ENCODE measurements at places on chromosomes 1 and 21. TPM values are rescaled to one million over a fixed set of nuclear protein-coding genes. Genes with fewer than 3 reads are reported as not detected.

The DNASE2B gene
- not detected for total RNA-seq

The TRIM46 gene
- 10.7 TPM for total RNA-seq

DNA sequence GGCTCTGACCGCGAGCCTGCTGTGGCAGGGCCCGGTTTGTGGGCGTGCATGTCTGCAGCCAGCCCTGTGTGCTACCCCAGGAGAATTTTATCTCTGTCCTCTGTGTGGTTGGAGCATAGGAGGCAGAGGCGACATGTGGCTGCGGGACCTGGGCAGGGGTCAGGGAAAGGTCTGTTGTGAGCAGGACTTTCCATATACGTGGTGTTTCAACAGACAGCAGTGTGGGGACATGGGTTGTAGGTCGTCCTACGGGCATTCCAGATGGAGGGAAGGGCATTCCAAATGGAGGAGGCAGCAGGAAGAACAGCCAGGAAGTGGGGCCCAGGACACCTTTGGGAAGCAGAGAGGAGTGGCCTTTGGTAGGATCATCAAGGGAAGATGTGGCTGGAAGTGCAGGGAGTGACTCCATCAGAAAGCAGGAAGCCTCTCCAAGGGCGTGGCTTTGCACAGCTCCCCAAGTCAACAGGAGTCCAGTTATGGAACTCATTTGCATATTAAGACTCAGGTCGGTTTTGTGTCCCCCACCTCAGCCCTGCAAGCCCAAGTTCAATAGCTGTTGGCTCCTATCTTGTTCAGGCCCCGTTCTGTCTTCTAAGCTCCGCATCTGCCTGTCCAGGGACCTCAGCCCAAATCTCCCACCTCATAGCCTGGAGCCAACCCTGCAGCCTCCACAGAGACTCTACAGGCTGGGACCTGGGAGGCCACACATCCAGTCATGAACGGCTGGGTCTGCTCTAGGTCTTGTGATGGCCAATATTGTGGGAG, 309.1 kb downstream of the MATN1 start:
- H3K4me1 ChIP-seq, result no peaks in the 10 kb centered on the region
- H3K36me3 ChIP-seq, result no peaks in the 10 kb centered on the region
- peak; percentile 3 for DNase-seq
- no peak overlapping the region for H3K4me3 ChIP-seq

DNA sequence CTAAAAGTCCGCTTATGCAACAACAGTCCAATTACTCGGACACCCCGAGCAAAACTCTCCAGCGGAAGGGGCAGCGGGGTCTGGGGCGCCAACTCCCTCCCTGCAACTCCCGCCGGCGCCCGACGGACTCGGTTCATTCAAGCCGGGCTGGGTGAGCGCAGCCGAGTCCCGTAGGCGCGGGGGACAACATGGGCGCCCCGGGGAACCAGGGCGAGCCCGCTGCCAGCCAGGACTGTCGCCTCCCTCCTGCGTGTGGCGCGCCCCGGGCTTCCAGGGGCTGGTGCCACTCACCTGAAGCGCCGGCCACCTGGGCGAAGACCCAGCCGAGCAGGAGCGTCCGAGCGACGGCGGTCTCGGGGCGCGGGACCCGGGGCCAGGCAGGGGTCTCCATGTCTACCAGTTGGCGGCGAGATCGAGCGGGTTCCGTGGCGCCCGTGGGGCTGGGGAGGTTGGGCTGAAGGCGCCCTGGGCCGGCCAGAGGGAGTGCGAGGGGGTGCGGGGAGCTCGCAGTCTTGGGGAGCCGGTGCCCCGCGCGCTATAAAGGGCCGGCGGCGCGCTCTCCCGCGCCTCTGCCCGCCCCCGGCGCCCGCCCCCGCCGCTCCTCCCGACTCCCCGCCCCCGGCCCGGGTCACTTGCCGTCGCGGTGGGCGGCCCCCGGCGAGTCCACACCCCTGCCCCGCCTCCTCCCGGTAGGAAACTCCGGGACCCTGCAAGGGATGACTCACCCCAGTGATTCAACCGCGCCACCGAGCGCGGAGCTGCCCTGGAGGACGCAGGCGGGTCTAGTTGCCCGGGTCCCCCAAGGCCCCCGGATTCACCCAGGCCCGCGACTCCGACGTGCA, at the start of gene F3:
Gene F3 (minus strand): TSS at position 514 of the 842 bp plus-strand sequence. CDS start 123 bp downstream, at position 391.
- H3K36me3 ChIP-seq, result no peaks in the 10 kb centered on the region
- H3K4me1 ChIP-seq, result peaks cover 21% of the 10 kb centered on the region
- peaks cover 70% of the 10 kb centered on the region for H3K27me3 ChIP-seq
- DNase-seq, result peak; percentile 63

- no peak overlapping the region for H3K27ac ChIP-seq
- peaks cover 3% of the 10 kb centered on the region for H3K4me1 ChIP-seq
- H3K4me3 ChIP-seq, result no peak overlapping the region
- peaks cover 80% of the 10 kb centered on the region for H3K36me3 ChIP-seq
These were observed 14.3 kb downstream of the SETD4 start for GRCh38 chr21:36045993-36046392.

DNA sequence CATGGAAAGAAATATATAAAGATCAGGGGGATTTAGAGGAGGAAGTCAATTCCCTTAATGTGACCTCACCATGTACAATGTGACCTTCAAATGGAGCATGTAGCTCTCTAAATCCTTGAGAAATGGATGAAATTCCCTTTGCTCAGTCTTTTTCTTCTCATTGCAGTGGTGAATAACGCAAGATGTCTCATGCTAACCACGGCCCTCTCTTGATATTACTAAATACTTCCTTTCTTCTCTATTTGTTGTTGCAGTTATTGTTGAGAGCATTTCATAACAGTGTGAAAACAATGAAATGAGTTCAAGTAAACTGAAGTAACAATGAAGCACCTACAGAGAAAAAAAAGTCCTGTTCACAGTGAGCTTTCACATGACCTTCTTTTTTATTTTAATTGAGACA, 55.6 kb downstream of the ZNF281 start:
- peak overlapping the region; percentile 19 for H3K27ac ChIP-seq
- DNase-seq, result no peak
- peaks cover 44% of the 10 kb centered on the region for H3K4me1 ChIP-seq
- H3K4me3 ChIP-seq, result no peak overlapping the region
- H3K36me3 ChIP-seq, result no peaks in the 10 kb centered on the region

- H3K4me1 ChIP-seq, result peaks cover 10% of the 10 kb centered on the region
- no peak overlapping the region for H3K27ac ChIP-seq
- H3K36me3 ChIP-seq, result peaks cover 5% of the 10 kb centered on the region
These were observed 18.0 kb downstream of the SSX2IP start for GRCh38 chr1:84672080-84672854.
